Temporal lobe (tissue), 4 donors: ENCODE measurements at places on chromosomes 3 and 15. TPM values are rescaled to one million over a fixed set of nuclear protein-coding genes. Genes with fewer than 3 reads are reported as not detected.

STAB1 gene
- total RNA-seq: 5.9 TPM

CCR3 gene
- not detected for total RNA-seq

DPH3 gene
- 14.5 TPM for total RNA-seq

MST1 gene
- total RNA-seq: 5.2 TPM

TRPC1 gene
- 102 TPM for total RNA-seq

XCR1 gene
- total RNA-seq: not detected

SERPINI2 gene
- total RNA-seq: 0.74 TPM

STRA6 gene
- 4.4 TPM for total RNA-seq

METTL6 gene
- total RNA-seq: 56.3 TPM

MUSTN1 gene
- 0.74 TPM for total RNA-seq

LXN gene
- total RNA-seq: 3.2 TPM

CLDN16 gene
- 0.25 TPM for total RNA-seq

WDR5B gene
- total RNA-seq: 7.6 TPM

NLGN1 gene
- total RNA-seq: 61.0 TPM

CLK3 gene
- total RNA-seq: 20.4 TPM

KCNAB1 gene
- 19.9 TPM for total RNA-seq

VEPH1 gene
- 14.3 TPM for total RNA-seq

SLC12A6 gene
- 36.6 TPM for total RNA-seq

VIPR1 gene
- total RNA-seq: under 0.01 TPM

OXTR gene
- total RNA-seq: 0.74 TPM

FOXP1 gene
- 56.5 TPM for total RNA-seq
